ENCODE measurements at places on chromosomes 7 and 10.

DNA sequence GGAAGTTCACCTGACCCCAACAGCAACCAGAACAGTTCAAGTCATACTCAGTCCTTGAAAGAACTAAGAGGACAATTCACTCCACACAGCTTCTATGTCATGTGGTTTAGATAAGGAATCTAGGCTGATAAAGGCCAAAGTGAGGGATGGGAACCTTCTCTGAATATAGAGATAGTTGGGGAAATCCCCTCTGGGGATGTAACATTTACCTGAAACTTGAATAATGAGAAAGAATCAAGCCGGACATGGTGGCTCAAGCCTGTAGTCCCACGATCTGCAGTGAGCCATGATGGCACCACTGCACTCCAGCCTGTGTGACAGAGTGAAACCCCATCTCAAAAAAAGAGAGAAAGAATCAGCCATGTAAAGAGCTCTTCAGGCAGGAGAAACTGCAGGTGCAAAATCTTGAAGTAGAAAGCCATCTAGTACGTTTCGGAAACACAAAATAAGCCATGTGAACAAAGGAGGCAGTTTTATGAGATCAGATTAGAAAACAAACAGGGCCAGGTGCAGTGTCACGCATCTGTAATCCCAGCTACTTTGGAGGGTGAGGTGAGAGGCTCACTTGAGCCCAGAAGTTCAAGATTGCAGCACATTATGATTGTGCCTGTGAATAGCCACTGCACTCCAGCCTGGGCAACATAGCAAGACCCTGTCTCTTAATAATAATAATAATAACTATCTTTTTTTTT lies 4.5 kb upstream of the DNMBP start:
- peak; percentile 15 for DNase-seq

DNA sequence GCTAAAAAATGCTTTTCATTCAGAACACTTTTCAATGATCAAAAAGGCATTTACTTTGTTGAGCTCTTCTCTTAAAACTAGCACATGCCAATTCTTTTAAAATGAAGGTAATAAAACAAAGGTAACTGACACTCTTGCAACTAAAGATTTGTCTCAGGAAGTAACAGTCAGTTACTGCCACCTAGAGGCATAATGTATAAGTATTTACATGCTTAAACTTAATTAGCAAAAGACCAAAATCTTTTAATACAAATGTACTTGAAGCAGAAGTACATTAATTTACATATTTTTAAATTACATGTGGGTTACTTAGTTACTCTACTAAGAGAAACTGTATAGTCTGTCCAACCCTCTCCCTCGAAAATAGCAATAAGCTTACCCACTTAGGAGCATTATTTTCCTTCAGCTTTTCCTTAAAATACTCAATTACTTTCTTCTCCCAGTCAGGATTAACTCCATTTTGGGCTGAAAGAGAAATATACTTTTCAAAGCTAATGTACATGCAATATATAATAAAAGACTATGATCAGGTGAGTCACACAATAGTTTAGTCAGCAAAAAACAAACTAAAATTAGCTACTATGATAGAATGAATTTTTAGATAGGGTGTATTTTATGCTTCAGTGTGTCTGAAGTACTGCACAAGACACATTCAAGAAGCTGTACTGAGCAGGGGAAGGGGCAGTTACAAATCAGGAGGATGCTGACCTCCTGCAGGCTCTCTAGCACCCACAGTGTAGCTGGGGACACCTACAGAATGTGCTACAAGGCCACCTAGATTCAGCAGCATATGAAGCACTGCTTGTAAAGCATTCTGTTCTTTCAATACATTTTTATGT lies 13.0 kb downstream of the MCMBP start:
- no peak for DNase-seq

GRCh38 chr7:98879979-98880315 lies 1.6 kb downstream of the TRRAP start:
- DNase-seq = no peak

DNA sequence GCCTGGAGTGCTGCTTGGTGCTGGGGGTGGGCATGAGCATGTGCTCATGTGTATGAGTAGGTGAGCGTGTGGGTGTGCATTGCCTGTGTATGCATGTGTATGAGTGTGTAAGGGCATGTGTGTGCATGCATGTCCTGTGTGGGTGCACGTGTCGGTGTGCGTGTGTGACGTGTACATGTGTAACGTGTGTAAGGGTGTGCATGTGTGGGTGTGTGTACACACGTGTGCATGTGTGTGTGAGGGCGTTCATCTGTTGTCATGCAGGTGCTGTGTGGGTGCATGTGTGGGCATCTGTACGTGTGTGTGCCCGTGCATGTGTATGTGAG lies 30.3 kb downstream of the FAM20C start:
- no peak for DNase-seq

DNA sequence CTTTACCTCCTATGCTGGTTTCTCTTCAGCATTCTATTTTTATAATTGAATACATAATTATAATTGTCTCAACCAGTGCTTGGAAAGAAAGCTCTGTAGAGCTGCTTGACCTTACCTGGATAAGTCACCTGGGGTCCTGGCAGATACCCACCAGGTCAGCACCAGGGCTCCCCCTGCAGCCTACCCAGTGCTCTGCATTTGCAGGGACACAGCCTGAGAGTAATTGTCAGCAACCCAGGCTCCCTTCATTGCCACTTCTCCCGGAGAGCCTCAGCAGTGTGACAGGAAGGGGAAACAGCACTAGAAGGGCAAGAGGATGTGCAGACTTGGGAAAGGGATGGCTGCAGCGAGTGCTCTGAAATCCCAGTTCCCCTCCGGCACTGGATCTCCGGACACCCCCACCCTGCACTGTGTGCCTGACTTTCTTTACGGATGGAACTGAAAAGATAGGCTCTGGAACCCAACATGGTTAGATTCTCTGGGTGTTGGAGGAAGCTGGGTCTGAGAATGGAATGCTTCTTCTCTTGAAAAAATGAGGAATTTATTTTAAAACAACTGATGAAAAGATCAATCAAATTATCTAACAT lies 11.4 kb upstream of the PAX4 start:
- DNase-seq = peak; percentile 9

GRCh38 chr7:40885503-40885902 lies 750.7 kb downstream of the SUGCT start:
- DNase-seq = no peak

- DNase-seq = no peak
These were observed 29.6 kb upstream of the INPP5A start for GRCh38 chr10:132507956-132508490.

- no peak for DNase-seq
These were observed 117.1 kb upstream of the TCF7L2 start for GRCh38 chr10:112832959-112833358.

- no peak for DNase-seq
These were observed 48.0 kb upstream of the KLF6 start for GRCh38 chr10:3833046-3833445.

GRCh38 chr10:96324447-96324846 lies 20.2 kb downstream of the DNTT start:
- no peak for DNase-seq

DNA sequence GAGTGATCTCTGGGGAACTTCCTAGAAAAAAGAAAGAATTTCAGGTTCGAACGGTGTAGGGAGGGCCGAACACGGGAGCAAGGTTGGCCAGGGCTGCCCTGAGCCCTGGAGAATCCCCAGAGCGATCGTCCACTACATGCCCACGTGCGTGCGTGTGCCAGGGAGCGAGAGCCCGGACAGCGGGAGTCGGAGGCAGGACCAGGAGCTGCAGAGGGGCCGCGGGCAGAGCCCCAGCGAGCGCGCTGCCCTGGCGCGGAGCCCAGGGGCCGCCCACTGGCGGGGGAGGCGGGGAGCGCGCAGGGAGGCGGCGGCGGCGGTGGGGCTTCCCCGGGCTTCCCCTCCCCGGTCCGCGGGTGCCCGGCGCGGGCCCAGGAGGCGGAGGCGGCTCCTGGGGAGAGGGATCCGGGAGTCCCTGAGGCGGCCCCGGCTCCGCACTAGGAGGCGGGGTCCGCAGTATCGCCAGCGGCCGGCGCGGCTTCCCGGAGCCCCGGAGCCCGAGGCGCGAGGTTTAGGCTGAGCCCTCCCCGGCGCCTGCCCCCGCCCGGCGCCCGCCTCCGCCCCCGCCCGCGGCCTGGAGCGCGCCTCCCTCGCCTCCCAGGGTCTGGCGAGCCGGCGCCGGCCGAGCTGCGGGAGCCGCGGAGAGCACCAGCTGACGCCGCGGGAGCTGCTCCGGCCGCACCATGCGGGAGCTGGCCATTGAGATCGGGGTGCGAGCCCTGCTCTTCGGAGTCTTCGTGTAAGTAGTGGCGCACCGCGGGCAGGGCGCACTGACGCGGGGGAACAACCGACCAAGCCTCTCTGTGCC lies at the start of gene PLPP4:
Gene PLPP4, plus strand, starts transcription at position 602 of the 805 bp plus-strand sequence. Its CDS starts 79 bp downstream, at position 681.
- no peak for DNase-seq

DNA sequence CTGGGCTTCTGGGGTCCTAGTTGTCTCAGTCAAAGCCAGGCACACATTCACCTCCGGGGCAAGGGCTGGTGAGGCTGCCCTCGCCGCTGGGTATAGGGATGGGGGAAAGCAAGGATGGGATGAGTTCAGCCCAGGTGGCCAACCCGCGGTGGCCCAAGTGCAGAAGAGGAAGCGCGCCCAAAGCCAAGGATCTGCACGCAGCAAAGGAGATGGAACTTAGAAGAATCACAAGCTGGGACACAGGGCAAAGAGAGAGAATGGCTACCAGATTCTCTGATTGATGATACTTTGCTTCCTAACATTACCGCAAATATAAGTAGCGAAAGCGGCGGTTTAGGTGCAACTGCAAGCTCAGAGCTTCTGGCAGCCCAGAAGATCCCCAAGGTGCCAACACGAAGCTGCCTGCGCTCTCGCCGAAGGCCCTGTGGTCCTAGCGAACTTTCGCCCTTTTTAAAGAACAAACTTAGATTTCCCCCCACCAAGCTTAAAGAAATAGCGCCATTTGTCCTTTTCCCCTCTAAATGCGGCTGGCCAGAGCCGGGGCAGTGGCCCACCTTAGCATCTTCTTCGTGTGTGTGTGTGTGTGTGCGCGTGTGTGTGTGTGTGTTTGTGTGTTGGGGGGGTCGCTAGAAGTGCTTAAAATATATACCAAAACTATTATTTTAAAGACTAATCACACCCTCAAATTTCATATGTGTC lies 927 bp upstream of the MKX start:
- no peak for DNase-seq

DNA sequence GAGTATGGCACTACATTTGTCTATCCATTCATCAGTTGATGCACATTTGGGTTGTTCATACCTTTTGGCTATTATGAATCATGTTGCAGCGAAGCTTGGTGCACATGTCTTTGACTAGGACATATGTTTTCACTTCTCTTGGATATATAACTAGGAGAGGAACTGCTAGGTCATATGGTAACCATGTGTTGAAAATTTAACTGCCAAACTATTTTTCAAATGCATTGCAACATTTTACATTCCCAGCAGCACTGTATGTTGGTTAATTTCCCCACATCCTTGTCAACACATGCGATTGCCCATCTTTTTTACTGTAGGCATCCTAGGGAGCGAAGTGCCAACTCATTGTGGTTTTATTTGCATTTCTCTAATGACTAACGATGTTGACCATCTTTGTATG lies 183.4 kb downstream of the PRKCQ start:
- DNase-seq = no peak

GRCh38 chr10:4632757-4633156 lies 193.2 kb upstream of the AKR1E2 start:
- DNase-seq = no peak

DNA sequence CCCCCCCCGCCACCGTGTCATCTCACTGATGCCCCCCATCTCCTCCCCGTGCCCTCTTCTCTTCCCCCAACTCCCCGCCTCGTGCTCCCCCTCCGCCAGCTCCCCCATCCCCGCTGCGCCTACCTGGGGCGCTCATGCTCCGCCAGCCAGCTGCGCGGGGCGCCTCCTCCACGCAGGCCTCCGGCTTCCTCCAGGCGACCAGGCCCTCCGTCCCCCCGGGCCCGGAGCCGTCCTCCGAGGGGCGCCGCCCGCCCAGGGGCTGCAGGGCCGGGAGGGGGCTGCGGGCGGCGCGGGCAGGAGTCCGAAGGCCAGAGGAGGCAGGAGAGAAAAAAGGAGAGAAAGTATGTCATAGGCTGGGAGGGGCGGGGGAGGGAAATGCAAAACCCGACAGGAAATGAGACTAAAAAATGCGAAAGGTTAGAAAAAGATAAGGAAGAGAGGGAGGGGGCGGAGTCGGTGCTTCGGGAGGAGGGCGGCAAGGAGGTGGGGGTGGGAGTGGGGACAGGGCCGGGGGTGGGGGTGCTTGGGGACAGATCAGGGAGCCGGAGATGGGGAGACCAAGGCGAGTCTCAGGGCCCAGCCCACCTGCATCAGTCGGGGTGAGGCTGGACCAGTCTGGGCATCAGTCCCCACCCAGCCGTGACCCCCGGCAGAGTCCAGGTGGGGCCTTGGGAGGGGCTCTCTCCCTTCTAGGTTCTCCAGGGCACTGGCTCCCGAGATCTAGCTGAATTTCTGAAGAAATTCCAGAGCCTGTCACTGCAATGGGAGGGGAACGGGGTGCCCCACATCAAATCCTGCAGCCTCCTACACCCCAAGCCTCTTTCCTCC lies at the start of gene CARD11:
Gene CARD11, minus strand, starts transcription at position 324 of the 828 bp plus-strand sequence. CDS start 85,361 bp downstream, outside the sequence.
- no peak for DNase-seq

DNA sequence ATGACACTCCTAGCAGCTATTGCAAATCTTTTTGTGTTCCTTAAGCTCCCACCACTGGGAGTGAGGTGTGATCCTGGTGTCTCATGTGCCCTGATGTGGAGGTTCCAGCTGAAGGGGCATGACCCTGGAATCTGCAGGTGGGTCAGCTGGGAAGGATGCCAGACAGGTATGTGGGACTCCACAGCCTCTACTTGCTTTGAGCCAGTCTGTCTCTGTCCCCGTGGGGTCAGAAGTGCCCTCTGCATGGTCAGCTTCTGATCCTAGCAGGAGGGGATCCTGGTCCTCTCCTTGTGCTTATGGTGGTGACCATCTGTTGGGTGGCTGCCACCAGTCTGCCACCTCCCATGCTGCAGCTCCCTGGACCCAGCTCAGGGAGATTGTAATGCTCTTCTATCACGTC lies 51.1 kb upstream of the COMTD1 start:
- DNase-seq = no peak

DNA sequence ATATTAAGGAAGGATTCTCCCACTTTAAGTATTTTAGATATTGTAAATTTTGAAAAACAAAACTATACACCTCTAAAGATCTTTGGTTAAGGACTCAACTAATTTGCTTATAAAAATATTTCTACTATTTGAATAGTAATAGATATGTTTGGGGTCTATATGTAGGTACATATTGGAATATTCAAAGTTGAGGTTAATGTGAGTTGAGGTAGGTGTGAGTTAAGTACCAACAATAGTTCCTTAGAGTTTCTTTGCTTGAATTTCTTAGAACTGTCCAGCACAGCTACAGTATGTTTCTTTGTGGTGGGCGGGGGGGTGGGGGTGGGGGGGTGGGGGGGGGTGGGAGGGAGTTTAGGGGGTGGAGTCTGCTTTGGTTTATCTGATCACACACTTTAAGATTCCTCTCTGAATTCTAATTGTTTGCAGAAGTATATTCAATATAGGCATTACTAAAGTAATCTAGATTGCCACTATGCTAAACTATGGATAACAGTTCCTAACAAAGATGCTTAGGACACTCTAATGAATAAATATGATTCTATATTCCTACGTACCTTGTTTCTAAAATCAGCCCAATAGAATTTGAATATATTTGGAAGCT lies 2.1 kb downstream of the GRM3 start:
- DNase-seq = no peak

GRCh38 chr7:138833596-138833995 lies 35.6 kb upstream of the ATP6V0A4 start:
- DNase-seq = no peak

All from NCI-H1092 (cell line).